ENCODE measurements at places on chromosomes 5 and 9.
A peak's percentile ranks its signal among the peaks of the same experiment; 100 is the strongest.

DNA sequence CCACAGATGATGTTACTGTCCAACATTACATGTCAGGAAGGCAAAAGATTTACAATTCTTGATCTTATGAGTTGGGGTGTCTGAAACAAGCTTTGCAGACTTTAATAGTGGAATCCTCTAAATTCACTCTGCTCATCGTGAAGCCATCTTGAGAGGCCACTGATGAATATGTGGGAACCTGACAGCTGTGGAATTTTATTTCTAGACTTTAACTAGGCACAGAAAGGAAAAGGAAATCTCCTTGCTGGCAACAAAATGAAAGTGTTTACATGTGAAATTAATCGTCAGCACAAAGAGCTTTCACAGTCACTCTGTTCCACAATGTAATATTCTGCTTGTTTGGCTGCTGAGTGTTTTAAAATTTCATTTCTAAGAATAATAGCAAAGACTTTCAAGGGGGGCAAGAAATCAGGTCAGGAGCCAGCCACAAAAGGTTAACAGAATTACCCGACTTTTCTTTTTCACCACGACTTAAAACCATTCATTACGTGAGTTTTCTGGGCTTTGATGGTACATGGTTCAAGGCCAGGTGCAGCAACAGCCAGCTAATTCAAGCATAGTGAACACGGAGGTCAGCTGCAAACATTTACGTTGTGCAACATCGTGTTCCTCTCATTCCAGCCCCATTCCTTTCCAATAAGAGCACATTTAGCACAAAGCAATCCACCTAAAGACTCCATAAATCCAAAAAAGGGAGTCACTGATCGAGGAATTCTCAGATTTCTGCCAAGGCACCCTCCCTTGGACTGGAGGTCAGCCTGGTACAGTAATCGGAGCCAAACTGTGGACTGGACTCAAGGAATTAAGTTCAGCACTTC is 14.6 kb downstream of the NREP start:
- DNase-seq: peak; percentile 71

DNA sequence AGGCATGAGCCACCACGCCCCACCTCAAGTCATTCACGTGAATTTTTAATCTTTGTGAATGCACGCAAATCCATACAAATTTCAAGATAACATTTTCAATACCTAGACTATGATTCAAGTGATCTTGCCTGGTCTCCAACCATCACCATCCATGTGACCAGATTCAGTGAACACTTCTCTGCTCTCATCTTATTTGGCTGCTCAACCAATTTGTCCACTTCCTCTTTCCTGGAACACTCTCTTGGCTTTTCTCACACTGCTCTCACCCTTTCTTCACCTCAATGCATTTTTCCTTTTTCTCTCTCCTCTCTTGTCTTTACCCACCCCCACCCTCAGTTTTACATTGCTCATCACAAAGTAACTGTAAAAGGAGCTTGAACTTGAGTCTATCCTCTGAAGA is 354.7 kb upstream of the KIF2A start:
- DNase-seq: no peak

DNA sequence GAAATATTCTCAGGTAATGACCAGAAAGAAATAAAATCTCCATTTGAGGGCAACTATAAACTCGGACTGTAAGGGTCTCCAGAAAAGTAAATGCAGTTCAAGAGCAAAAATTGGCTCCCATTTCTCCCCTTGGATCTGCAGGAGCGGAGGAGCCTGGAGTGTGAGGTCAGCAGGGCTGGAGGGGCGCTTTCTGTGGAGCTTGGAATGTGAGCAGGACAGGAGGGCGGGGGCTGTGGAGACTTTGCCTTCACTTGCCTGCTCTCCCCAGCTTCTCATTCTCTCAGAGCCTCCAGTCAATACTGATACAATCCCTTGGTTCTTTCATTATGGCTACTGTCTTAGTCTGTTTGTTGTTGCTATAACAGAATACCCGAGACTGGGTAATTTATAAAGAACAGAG is 162.8 kb upstream of the ANKH start:
- no peak for DNase-seq

DNA sequence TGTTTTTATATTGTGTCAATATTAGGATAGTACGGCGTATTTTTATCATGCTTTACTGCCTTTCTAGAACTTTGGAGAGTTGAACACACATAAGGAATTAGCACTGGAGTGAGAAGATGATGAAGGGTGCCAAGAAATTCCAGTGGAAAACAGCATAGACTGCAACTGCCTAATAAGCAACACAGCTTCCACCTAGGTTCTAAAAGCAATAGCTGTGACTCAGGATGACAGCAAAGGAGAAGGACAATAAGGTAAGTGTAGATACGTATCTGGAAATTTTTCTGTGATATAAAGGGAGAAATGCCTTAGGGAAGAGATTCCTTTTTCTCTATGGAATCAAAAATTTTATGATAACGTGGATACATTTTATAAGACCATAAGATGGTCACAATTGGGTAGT is 7.4 kb downstream of the PTPRD start:
- no peak for DNase-seq

- DNase-seq: no peak
Measured at GRCh38 chr9:14423815-14424261, 109.9 kb upstream of the NFIB start.

DNA sequence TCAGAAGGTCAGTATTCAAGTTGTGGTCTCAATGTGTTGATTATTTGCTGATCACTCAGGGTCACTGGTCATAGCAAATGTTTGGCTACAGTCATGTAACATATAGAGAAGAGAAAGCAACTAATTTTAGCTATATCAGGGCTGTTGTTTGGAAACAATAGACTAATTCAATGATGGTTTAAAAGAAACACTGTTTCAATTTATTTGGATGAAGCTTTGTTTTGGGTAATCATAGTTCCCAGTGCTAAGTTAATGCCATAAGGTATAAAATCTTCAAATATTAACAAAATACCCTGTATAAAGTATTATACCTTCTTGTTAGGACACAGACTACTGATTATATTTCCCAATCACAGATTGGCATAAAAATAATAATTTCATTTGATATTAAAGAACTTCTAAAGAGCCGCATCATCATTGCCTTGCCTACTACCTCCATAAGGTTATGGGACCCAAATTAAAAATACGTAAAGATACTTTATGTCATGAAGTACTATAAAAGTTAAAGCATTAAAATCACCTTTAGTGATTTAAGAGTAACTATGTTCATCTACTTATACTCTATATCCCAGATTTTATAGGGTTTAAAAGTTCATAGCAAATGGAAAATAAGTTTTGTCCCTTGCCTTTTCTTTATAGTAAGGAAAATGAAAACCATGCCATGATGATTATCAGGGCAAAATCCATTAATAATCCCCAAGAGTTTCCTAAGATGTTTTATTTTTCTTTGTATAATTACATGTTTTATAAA is 6.0 kb downstream of the NR3C1 start:
- DNase-seq: no peak

DNA sequence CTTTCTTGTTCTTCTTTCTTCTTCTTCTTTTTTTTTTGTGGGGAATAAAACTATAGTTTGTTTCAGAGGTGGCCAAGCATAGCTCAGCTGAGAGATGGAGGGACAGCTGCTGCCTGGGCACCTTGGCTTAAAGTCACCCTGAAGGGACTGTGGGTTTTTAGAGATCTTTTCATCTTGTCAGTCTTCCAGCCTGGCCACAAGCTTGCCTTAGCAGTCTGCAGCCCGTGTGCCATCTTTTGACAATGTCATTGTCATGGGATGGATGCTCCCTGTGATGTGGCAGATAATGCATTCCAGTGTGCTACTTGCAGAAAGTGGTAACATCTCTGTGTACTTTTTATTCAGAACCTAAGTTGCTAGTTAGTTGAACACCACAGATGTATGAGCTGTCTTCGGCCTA is 280.8 kb downstream of the FANCC start:
- DNase-seq: no peak

DNA sequence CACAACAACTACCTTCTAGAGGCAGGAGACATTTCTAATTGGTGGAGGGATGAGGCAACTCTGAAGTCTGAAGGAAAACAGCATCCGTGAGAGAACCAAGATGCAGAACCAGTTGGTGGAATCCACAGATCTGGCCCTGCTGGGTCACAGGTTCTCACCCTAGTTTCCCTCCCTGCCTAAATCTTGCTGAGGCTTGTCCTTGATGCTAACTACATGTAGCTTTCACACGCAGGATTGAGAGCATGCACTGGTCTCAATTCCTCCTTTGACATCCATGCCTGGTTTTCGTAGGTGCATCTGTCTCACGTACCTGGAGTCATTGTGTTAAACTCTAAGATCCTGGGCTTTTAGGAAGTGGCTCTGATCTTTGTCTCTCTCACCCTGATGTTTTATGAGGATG is 9.7 kb upstream of the F2RL1 start:
- DNase-seq: no peak

DNA sequence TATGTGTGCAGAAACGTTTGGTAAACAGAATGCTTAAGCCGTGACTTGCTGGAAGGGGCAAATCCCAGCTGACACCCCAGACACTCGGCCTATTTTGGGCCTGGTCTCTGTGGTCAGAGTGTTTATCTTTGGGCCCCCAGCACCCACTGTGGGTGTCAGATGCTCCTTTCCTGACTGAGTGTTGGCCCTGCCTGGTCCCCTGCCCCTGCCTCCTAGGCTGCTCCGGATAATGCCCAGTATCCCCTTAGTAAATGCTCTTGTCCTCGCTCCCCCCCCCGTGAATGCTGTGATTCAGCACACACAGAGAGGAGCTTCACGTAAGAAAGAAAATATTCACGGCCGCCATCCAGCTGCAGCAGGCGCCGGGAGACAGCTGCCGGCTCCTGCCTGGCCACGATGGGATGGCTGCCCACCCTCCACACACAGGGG is 11.3 kb upstream of the ANGPTL2 start:
- peak; percentile 92 for DNase-seq

- peak; percentile 12 for DNase-seq
Measured at GRCh38 chr5:140965905-140966292, 377 bp upstream of the PCDHAC2 start.

DNA sequence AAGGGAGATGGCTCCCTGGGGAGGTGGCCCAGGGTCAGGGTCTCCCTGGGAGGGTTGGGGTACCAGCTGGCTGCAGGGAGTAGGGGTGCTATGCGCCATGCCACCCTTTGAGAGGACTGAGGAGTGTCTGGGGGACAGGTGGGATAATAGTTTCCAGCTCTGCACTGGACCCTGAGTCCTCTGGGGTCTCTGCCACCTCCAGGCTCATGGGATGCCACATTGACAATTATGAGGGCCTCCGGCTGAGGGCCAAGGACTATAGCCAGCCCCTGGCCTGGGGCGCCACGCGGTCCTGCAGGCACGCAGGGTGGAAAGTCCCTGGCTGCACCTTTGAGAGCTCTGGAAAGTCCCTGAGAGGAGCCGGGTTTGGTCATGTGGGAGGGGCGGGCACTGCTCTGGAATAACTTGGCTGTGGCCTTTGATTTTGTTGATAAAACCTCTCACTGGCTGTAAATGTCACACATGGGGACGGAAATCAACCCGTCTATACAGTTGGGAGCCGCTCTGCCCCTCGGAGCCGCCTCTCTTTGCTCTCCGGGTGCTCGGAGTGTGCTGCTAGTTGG is 16.0 kb downstream of the TRAF2 start:
- peak; percentile 47 for DNase-seq

- no peak for DNase-seq
Measured at GRCh38 chr9:75588808-75589207, 301.7 kb upstream of the PCSK5 start.

GRCh38 chr5:137051161-137051560 is 448.0 kb downstream of the SPOCK1 start:
- DNase-seq: no peak

GRCh38 chr9:96663506-96664120 is 8.5 kb upstream of the PRXL2C start:
- DNase-seq: no peak

- peak; percentile 22 for DNase-seq
Measured at GRCh38 chr9:3760031-3760430, 234.2 kb upstream of the RFX3 start.

DNA sequence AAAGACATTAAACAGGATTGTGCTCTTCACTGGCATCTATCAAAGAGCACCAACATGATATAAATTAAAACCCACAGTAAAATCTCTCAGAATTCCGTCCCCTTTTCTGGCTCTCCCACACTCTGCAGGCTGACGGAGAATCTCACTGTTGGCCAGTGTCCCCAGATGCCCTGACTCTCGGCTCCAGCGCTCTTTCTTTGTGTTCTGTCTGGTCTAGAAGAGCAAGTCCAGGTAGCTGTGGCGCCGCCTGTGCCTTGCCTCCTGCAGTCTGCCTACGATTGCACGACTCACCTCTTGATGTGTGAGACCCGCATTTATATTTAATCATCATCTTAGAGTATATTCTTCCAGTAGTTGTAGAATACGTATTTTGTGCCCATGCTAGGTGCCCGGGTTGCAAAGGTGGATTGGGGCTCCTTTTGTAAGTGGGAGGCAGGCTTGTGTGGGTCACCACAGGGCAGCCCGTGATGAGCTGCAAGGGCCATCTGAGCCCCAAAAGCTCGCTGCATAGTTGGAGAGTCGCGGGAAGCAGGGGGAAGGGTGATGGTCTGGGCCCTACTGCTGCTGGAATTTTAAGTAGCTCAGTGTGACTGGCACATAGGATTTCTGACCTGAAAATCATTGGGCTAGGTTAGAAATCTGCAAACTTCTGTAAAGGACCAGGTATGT is 55.6 kb downstream of the EHMT1 start:
- no peak for DNase-seq

GRCh38 chr5:93586736-93587596 is 3.9 kb downstream of the NR2F1 start:
- no peak for DNase-seq

DNA sequence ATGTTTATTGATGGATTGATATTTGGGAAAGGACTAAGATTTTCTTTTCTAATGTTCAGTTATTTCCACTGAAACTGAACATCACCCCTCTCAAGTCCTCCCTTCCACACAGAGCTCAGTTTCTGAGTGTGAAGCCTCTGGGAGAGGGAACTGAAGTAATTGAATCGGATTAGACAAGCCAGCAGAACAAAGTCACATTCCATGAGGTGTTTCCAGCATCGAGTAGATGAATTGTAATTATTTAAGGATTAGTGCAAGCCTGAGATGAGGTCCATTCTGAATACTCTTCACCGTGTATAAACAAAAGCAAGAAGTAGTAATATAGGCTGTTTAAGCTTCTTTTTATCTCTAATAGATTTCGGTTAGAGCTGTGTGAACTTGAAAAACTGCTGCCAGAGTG is 2060.5 kb downstream of the MAT2B start:
- no peak for DNase-seq

DNA sequence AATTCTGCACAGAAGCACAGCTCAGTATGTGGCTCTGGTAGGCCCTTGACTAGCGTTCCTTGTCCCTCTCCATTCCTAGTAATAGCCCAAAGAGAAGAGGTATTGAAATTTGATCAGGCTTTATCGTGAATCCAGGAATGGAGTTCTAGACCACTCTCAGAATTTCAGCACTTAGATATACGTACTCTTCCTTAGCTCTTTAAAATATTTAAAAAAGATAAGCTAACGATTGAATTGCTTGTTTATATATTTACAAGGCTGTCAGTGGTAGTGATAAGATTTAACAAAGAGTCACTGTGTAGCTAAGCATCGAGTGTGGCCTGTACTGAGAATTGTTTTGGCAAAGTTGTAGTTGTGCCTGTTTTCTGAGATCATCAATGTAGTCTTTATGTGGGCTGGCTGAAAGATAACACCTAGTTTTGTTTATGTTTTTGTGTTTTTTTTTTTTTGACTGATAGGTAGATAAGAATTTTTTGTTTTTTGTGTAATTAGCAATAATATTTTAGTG is 2.5 kb downstream of the KIAA1958 start:
- peak; percentile 4 for DNase-seq
